ENCODE measurements at places on chromosomes 6 and 20.

DNA sequence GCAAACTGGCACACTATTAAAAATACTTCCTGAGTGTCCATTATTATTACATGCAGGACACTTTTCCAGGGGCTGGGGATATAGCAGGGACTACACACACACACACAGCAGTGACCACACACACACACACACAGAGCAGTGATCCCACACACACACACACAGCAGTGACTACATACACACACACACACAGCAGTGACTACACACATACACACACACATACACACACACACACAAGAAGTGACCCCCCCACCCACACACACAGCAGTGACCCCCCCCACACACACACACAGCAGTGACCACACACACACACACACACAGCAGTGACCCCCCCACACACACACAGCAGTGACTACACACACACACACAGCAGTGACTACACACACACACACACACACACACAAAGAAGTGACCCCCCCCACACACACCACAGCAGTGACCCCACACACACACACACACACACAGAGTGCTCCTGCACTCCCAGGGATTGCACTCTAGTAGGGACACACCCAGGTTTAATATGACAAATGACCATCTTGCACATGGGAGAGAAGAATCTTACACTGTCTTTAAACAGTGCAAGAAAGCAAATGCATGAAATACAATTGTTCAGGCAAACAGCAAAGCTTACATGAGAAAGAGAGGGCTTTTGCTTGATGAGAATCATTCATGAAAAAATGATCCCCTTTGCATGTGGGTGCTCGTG lies 115.5 kb downstream of the IRF4 start:
- no peak for DNase-seq

GRCh38 chr20:24283186-24283585 lies 186.2 kb upstream of the SYNDIG1 start:
- no peak for DNase-seq

- DNase-seq: no peak
These were observed 26.0 kb downstream of the KCNQ2 start for GRCh38 chr20:63446216-63447024.

- no peak for DNase-seq
These were observed 391.8 kb downstream of the SAMD5 start for GRCh38 chr6:147900247-147900830.

- peak; percentile 59 for DNase-seq
These were observed 5.1 kb downstream of the RING1 start for GRCh38 chr6:33213166-33213988.

- no peak for DNase-seq
These were observed 558.6 kb downstream of the TBC1D32 start for GRCh38 chr6:120775698-120776097.

DNA sequence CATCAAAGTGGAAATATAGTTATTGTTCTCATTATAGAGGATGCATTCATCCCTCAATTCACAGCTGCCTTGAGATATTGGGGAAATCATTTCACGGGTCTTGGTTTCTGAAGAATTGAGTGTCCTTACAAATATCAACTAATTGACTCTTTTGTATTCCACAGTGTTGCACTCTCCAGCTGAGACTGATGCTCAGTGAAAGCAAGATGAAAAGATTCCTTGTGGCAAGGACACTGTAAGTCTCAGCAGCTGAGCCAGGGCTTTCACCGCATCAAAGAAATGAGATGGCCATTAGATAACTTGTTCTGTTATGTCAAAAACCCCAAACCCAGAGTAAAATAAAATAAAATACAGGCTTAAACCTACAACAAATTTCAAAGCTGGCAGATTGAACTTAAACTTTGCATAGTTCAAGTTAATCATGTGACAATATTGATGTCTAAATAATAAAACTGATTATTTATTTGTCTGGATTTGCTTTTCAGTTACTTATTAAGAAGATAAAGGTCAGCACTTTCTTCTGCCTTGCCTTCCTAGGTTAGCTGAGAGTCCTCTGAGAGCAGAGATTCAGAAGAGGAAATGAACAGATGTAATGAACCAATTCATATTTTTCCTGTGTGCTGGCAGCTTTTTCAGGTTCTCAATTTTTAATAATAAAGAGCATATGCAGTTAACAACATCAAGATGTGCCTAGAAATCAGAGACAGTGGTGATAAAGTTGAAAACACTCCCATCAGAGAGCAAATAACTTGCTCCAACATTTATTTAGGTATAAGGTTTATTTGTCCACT lies 82.4 kb upstream of the SMLR1 start:
- no peak for DNase-seq

DNA sequence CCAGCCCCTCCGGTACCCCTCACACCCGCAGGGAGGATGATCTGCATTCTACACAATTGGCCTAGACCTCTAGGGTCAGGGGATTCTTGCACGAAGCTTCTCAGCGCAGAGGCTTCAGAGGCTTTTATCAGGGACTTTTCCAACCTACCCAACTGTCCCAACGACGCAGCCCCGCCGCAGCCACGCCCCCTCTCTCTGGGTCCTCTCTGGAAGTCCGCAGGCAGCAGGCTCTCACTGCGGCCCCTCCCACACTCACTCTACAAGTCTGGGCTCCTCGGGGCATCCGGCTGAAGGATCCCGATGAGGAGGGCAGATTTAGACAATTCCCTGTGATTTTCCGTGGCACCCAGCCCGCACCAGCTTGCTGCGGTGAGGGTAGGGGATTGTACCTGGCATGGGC lies 227.7 kb upstream of the RNF24 start:
- DNase-seq: no peak

DNA sequence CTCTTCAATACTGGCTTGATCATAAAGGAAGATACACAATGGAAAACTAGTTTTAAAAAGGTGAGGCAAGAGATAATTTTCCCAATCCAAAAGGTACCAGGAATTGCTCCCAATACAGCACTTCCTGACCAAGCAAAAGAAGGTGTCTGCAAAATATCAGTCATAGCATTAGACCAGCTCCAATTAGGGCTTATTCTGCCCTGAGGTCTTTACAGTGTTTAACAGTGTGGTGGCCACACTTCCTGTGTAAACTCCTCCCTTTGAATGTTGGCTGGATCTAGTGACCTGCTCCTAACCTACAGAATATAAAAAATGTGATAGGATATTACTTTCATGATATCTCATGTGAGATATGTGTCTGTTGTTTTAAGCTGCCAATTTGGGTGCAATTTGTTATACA lies 57.1 kb upstream of the BTN3A2 start:
- DNase-seq: no peak

- DNase-seq: no peak
These were observed 27.6 kb downstream of the ZNF292 start for GRCh38 chr6:87182940-87183339.

DNA sequence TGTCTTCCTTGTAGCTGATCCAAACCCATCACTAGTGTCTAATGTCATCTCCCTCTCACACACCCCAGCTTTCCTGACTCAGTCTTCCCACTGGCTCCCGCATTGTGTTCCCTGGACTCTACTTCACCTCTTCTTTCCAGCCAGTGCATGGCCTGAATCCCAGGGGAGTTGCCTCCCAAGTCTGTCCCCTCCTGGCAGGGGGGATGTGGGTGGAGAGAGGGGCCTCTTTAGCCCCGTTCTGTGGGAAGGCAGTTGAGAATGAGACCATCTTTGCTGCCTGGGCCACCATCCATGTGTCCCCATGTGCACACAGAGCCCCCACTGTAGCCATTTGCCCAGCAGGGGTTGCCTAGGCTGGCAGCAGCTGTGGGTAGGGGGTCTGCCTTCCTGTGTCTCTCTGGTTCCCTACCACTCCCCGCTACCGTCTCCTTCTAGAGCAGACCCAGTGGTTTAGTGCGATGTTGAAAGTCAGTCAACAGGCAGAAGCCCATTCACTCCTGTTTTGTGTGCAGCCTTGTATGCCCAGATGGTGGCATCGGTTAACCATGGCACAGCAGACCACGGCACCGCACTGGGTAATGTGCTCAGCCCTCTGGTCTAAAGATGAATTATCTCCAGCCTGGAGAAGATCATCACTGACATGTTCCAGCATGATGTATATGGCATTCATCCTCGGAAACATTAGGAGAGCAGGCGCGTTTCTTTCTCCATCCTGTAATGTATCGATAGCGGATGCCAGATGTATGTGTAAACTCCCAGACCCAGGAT lies 178.8 kb upstream of the SNX9 start:
- no peak for DNase-seq

- DNase-seq: no peak
These were observed 16.8 kb downstream of the GNAS-AS1 start for GRCh38 chr20:58833921-58834320.

DNA sequence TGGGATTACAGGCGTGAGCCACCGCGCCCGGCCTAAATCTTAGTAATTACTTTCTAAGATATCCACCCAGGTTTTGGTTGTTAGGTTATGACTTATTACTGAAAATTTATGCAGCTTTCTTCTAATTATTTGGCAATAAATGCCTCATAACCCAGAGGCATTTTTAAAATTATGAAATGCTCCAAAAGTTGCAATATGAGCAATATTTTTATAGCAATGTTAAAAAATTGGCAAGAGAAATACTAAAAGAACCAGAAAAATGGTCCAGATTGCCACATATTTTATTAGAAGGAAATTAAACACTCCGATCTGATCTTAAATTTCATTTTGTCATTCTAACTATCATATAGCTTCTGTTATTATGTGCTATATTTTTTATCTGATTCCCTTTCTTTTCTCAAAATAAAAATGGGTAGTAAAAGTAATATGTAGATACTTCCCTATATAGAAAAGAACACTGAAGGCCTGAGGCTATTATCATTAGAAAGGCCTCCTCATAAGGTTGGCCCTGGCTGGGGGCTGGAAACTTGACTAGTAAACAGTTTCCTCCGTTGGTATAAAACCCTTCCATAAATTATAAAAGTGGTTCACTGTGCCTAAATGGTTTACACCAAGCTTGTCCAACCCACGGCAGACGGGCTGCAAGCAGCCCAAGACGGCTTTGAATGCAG lies 22.1 kb downstream of the BLOC1S5 start:
- DNase-seq: no peak

GRCh38 chr20:22312744-22313346 lies 271.5 kb downstream of the FOXA2 start:
- DNase-seq: peak; percentile 18

DNA sequence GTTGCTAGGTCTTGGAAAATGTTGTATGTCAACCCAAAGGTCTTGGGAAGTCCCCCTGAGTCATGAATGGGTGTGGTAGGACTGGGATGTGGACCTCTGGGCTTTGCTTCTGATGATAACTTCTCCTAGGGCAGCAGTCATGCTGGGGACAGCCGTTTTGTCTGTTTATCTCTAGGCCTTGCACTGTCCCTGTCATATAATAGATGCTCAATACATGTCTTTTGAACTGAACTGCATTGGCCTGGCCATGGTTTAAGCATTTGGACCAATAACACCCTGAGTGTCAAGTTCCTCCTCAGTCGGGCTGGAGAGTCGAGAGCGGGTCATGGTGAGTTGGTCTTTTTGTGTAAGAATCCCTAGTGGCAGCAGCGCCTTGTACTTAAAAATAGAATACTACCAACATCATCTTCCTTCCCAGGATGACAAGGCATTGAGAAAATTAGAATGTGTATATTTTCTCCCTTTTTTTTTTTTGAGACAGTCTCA lies 43.1 kb downstream of the E2F3 start:
- DNase-seq: no peak

- no peak for DNase-seq
These were observed 60.9 kb downstream of the GINS1 start for GRCh38 chr20:25468126-25469075.

GRCh38 chr6:106039897-106040592 lies 46.1 kb upstream of the PRDM1 start:
- DNase-seq: no peak

GRCh38 chr6:132021552-132022375 lies 70.6 kb upstream of the CCN2 start:
- no peak for DNase-seq

- peak; percentile 75 for DNase-seq
These were observed at the start of gene PKIB for GRCh38 chr6:122609881-122610689. PKIB (plus strand) TSS chr6:122610405; CDS start chr6:122717795, 107,390 bp downstream.

GRCh38 chr20:11267131-11267761 lies 593.4 kb upstream of the JAG1 start:
- peak; percentile 70 for DNase-seq

GRCh38 chr6:166825553-166826145 lies 130.7 kb downstream of the RNASET2 start:
- no peak for DNase-seq

GRCh38 chr6:17527076-17527475 lies 73.0 kb upstream of the FAM8A1 start:
- no peak for DNase-seq

GRCh38 chr6:103784117-103784516 lies 1075.6 kb downstream of the HACE1 start:
- DNase-seq: no peak

GRCh38 chr6:143060806-143061596 lies at the start of gene AIG1:
AIG1 (plus strand) TSS chr6:143060889; CDS start chr6:143060926, 37 bp downstream.
- no peak for DNase-seq

- no peak for DNase-seq
These were observed 56.3 kb upstream of the ATXN1 start for GRCh38 chr6:16817594-16817993.

- no peak for DNase-seq
These were observed 1016.4 kb downstream of the KIF16B start for GRCh38 chr20:15556869-15557268.

DNA sequence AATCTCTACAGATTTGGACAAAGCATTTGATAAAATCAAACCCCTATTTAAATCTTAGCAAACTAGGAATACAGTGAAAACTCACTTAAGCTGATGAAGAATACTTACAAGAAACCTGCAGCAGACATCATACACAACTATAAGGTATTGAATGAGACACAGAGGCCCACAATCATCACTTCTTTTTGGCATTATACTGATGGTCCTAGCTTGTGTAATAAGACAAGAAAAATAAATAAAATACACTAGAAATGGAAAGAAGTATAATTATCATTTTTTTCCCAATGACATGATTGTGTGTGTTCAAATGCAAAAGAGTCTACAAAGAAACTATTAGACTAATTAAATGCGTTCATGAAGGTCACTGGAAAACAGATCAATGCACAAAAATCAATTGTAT lies 8.8 kb upstream of the OR2B6 start:
- no peak for DNase-seq

DNA sequence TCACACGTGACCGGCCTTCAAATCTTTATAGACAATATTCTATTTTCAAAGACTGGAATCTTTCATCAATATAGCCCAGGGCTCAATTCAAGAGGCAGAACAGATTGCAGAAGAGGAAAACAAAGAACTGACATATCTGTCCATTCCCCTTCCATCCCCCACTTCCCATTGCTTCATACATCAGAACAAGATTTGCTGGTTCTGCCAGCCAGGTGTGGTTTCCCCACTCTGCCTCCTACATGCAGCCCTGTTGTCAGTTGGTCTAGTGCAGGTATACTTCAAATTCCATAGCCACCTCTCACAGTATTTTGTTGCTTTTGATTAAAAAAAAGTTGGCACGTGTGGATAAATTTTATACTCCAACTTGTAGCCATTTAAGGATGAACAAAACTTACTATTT lies 174.9 kb downstream of the CD109 start:
- no peak for DNase-seq

DNA sequence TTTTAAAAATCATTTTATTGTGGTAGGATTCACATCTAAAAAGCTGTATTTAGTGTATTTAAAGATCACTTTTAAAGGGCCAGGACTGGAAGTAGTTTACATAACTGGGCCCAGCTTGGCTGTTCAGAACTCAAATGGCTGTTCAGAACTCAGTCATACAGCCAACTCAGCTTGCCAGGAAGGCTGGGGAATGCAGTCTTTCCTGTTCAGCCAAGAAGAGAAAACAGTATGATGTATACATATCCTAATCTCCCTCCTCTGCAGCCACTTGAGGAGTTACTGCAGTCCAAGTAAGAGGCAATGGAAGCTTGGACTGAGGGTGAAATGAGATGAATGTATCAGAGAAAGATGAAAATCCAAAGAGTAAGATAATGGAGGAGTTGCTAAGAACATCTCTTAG lies 24.6 kb downstream of the DSTN start:
- no peak for DNase-seq

- no peak for DNase-seq
These were observed 277.6 kb downstream of the CLIC5 start for GRCh38 chr6:45738057-45738455.

Data from GM13976 (cell line).